ENCODE measurements at places on chromosomes 2 and 18. TPM values are rescaled to one million over a fixed set of nuclear protein-coding genes. Genes with fewer than 3 reads are reported as not detected.

The MYO1B gene
- 0.96 TPM for total RNA-seq

The TCF23 gene
- total RNA-seq: not detected

GRCh38 chr2:70369082-70369481, 67.2 kb upstream of the FAM136A start:
- peaks cover 8% of the 10 kb centered on the region for H3K36me3 ChIP-seq
- no peak overlapping the region for H3K4me3 ChIP-seq
- no peak overlapping the region for H3K27ac ChIP-seq
- no peaks in the 10 kb centered on the region for H3K27me3 ChIP-seq
- H3K4me1 ChIP-seq: no peaks in the 10 kb centered on the region

- H3K4me1 ChIP-seq: peaks cover 3% of the 10 kb centered on the region
- H3K4me3 ChIP-seq: no peak overlapping the region
- DNase-seq: no peak
- no peaks in the 10 kb centered on the region for H3K36me3 ChIP-seq
Measured at GRCh38 chr2:207334624-207335371, 169.1 kb upstream of the KLF7 start.

DNA sequence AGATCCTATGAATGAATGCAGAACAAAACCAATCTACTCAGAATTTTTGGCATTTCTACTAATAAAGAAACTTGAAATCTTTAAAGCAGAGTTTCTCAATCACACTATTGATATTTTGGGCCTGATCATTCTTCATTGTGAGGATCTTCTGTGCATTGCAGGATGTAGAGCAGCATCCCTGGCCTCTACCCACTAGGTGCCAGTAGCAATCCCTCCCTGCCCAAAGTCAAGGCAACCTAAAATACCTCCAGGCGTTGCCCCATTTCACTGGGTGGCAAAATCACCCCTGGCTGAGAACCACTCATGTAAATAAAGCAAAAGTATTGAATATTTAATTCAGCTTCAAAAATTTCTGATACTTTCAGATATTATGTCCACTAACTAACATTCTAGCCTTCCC, 213.0 kb downstream of the SP3 start:
- no peak overlapping the region for H3K27ac ChIP-seq
- H3K27me3 ChIP-seq: peaks cover 15% of the 10 kb centered on the region
- no peaks in the 10 kb centered on the region for H3K36me3 ChIP-seq
- DNase-seq: no peak
- no peaks in the 10 kb centered on the region for H3K4me1 ChIP-seq
